ENCODE measurements at places on chromosomes 5 and 9.

DNA sequence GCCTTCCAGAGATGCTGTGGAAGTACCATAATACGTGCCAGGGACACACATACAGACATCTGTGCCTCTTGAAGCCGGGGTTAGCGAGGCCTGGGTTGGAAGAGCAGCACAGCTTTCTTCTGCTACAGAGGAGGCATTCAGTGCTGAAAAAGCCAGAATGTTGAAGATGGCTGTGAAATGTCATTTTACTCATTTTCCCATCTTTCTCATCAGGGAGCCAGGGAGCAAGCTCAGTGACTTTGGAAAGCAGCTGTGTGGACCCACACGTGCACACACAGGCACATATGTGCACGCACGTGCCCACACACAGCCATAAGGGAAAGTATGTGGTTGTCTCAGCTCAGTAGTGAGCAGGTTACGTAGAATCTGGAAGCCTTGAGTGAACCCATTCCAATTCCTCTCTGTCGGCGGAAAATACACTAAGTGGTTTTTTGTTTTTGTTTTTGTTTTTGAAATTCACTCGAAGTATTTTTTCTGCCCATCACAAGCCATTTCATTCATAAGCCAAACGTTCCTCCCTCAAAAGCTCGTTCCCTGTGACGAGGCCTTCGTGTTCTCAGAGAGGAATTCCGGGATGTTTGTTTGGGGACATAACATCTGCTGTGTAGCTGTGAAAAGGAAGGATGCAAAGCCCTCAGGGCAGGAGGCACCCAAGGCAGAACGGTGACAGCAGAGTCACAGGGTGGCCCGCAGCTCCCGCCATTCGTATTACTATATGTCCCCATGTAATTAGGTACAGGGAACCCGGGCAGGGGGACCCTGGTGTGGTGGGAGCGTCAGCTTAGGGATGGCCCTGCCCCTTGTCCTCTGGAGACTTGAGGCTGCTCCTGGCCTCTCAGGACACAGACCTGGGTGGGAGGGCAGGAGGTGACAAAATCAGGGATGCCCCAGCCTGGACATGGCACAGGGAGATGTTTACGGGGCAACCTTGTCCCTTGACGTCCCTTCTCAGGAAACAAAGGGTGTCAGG, 29.0 kb upstream of the ANKRD33B start:
- no peak for DNase-seq

- DNase-seq: no peak
These were observed 224.7 kb downstream of the FSTL4 start for GRCh38 chr5:133387621-133388020.

DNA sequence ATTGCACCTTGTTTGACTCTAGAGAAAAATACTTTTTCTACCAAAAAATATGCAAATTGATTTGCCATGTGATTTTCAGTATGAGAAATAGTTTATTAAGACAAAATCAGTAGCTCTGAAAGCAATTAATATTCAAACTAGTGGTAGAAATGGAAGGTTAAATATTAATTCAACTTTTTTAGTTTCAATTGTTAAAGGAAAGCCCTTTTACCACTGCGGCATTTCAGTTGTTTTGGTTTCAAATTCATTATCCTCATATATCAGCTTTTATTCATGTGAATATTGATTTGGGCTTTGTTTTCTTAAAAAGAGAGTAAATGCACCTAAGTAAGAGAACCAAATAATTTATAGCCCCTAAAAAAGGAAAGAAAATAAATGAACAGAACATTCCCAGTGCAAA, 660.6 kb upstream of the CHD1 start:
- no peak for DNase-seq

DNA sequence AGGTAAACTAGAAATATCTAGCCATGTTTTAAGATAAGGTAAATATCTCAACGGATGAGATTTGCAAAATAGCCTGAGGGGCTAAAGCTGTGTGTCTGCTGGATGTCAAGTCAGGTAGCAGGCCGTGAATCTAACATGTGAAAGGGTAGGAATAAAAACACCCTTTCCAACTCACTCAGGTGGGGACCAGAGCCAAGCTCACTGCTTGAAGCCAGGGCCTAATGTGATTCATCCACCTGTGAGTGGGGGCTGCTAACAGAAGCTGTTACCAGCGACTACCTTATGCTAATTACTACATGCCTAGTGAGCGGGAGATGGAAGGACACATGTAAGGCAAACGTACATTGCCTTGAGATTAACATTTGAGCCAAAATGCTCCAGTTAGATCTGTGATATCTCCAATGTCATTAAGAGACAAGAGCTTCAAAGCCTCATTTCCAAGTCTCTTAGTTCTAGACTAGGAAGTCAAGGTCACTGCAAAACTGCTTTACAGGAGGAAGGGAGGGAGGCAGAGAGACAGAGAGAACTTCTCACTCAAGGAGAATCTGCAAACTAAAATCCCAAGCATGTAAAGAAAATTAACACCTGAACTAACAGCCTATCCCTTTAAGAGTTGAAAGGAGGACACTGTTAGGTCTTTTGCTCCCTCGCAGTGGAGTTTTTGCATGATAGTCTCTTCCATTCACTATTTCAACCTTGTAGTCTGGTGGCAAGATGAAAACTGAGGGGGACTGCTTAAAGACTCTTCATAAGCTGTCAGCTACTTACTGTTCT, 141.6 kb upstream of the RPS23 start:
- DNase-seq: peak; percentile 24

DNA sequence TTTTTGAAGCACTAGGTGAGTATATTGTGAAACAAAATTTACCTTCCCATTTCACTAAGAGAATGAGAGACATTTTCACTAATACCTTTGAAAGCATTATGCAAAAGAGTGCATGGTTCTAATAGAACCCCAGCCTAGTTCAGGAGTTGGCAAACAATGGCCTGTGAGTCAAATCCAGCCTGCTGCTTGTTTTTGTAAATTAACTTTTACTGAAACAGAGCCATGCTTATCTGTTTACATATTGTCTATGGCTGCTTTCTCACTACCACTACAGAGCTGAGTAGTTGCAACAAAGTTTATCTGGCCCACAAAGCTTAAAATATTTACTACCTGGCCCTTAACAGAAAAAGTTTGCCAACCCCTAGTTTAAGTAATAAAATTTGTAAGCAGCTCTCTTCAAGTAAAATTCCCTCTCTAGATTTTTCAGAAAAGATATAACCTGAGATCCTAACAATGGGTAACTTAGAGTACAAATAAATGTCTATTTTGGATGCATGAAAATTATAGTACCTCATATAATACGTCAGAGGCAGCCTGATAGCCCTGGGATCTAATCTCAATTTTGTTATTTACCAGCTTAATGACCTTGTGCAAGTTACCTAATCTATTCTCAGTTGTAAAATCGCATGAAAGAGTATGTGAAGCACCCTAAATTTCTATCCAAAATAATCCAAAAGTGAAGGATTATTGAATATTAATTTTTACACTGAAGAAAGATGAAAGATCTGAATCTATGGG, 50.7 kb upstream of the ARL15 start:
- DNase-seq: no peak

DNA sequence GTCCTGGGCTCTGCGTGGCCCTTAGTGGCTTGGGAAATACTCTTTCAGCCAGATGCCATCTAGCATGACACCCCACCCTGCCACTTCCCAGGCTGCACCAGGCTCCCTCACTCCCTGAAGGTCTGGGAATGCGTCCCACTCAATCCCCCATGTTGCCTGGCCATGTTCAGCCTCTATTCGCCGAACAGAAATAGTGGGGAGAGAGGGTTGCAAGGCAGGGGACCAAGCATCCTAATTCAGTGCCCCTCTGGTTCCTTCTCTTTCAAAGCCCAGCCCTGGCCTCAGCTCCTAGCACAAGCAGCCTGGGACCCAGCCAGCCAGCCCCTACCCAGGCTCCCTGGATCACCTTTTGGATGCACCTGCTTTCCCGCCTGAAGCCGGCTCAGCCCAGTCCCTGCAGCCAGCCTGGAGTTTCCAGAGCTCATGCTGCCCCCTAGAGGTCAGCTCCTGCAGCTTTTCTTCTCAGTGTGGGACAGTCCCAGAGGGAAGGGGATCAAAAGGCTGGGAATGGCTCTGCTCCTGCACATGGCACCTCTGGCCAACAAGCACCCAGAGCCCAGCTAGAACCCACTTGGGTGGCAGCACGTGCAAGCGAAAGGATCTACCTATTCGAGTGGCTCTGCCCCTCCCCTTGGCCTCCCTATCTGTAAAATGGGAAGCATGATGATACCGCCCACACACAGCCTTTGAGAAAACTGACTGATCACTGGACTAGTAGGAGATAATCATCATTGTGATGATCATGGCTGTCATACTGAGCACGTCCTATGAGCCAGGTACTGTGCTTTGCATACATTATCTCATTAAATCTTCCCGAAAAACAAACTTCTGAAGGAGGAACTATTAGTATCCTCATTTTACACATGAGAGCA, 48.7 kb upstream of the C5orf58 start:
- peak; percentile 64 for DNase-seq

GRCh38 chr9:132648685-132649084, 21.1 kb downstream of the DDX31 start:
- DNase-seq: no peak

DNA sequence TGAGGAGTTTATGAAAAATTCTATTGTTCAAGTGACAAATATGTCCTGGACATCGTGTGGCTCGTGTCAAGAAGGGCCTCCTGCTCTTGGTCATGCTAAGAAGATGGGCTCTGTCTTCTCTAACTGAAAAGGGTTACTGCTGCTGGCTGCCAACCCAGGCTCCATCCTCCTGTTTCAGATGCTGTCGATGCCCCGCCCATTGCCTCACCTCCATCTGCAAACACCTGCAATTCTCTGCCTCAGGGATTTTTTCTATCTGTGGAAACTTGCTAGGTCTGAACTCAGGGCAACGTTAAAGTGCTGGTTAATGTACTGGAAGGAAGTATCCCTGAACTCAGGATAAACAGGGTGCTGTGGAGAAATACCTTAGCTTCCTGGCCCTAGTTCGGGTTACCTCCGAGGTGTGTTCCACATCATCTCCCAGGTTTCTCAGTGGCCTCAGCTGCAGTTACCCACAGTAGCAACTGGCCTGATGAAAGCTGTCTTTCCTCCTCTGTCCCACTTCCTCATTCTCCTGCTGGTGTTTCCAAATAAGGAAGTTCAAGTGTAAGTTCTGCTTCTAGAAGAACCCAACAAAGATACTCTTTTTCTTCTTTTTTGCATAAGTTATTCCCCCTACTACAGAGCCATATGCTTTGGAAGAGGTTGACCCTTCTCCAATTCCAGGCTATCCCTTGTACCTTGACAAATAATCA, 151.7 kb upstream of the SMIM23 start:
- DNase-seq: no peak

DNA sequence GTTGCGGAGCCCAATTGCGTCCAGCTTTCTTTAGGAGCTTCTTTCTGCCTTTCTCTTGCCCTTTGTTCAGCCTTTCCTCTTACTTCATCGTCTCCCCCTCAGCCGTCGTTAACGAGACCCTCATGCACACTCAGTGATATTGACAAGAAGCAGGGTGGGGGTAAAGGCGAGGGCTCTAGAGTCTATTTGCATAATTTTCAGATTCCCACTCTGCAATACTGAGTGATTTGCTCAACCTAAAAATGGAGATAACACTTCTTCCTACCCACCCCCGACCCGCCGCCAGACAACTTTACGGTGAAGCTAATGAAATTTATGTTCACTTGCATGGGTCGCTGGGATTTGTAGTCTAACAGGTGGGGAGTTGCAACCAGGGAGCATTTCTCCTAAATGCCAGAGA, 1.3 kb upstream of the TBC1D2 start:
- peak; percentile 8 for DNase-seq

GRCh38 chr9:133692364-133692985, 45.7 kb downstream of the SARDH start:
- DNase-seq: no peak

DNA sequence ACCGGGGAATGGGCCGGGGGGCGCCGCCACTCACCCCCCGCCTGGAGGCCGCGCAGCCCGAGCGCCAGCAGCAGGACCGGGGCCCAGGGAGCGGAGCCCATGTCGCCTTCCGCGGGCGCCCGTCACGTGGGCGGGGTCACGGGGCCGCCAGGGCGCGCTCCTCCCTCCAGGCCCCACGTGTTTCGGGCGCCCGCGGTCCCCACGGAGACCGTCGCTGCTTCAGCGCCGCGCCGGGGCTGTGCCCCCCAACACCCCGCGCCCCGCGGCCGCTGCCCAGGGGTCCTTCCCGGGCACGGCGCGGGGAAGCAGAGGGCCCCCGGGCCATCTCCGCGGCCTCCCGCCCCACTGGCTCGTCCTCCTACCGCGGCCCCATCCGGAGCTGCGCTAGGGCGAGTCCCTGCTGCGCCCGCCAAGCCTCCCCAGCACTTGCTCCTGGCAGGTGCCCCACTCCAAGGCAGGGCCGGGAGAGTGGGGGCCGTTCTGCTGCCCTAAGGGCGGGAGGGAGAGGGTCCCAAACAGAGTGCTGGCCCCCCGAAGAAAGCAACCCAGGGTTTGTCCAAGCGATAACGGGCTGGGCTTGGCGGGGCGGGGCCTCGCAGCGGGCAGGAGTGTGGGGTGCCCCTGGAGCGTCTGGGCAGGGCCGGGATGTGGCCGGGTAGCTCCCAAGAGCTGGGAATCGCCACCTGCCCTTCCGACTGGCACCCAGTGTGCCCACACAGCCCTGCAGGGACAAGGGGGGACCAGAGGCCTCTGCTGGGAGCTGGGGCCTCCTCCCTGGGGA, at the start of gene DPP7:
Gene DPP7, minus strand, starts transcription at position 121 of the 781 bp plus-strand sequence. Its CDS starts 20 bp downstream, at position 101.
- peak; percentile 43 for DNase-seq
